ENCODE measurements at places on chromosomes 13 and 19.

DNA sequence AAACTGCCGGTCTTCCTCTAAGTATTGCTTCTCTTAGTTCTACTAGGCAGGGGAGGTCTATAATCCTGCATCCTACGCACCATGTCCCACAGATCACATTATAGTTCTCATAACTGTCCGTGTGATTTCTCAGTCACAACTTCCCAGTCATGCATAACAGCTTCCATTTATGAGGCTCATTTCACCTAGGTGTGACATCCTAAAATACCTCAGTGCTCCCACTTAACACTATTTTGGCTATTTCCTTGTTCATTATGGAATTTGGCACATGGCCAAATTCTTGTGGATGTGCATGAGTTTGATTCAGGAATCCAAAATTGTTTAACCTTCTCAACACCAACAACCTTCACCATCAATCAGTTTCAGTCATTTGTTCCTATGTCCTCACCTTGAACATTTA is 989.9 kb downstream of the OLFM4 start:
- DNase-seq: no peak

GRCh38 chr19:38270587-38271167 is 6.3 kb downstream of the SPINT2 start:
- DNase-seq: no peak

DNA sequence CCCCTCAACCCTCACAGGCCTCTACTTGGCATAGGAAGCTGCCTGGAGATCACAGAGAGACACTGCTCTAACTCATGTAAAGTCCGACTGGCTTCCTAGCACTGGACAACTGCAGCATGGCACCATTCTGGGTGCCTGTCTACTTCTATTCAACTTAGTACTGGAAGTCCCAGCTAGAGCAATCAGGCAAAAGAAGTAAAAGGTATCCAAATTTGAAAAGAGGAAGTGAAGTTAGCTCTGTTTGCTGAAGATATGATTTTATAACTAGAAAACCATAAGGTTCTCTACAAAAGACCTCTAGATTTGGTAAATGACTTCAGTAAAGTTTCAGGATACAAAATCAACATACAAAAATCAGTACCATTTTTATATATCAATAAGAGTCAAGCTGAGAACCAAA is 1017.6 kb downstream of the PCDH9 start:
- DNase-seq: no peak

GRCh38 chr13:33184112-33184490 is 101.5 kb downstream of the STARD13 start:
- no peak for DNase-seq

- no peak for DNase-seq
These were observed 8.9 kb downstream of the KLK2 start for GRCh38 chr19:50882188-50882587.

DNA sequence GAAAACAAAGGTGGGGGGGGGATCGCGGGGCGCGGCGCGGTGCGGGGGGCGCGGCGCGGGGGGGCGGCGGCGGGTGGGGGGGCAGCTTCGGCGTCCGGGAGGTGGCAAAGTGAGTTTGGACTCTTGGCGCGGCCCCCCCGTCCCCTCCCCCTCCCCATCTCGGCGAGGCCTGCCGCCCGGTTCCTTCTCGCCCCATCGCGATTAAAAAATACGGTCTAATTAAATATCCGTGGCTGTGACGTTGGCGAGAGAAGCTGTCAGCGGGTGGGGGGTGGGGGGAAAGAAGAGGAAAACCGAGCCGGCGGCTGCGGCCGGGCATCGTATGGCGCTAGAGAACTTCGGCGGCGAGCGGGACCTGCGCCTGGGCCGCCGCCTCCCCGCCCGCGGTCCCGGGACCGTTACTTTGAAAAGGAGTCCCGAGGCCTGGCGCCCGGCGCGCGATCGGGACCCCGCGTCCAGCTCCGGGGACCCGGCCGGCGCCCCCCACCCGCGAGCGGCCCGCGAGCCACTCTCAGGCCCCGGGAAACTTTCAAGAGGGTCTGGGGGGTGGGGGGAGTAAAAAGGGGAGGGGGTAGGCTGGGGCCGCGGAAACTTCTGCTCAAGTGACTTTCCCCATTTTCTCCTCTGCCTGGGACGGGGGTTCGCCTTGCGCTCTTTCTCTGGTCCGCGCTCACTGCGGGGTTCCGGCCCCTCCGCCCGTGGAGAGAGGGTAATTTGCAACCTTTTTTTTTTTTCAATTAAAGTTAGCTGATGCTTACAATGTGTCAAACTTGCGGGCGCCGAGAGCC is 146.3 kb upstream of the ZNF536 start:
- DNase-seq: peak; percentile 26

DNA sequence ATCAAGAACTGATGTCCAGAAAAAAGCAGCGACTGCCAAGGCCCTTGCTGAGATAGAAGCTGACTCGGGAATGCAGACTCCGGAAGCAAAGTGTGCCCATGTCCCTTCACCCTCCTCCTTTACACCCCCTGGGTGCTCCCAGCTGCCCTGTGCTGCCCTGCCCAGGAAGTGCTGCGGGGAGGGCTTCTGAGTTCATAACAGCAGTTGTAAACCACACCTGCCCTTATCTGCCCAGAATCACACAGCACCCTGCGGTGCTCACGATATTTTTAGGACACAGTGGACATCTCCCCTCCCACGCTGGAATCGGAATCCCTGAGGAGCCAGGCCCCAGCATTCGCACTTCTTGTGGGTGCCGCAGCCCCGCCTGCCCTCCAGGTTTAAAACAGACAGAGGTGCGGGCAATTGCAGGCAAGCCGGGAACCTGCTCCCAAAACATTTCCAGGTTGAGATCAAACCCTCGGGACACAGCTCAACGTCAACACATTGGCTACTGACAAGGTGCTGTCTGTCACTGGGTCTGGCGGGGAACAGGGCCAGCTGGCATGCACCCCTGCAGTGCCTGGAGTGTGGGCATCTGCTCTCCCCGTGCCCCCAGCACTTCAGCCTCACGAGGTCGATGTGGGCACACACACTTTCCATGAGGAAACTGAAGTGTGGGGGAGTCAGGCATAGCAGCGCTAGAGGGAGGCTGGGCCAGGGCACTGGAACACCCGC is 36.8 kb downstream of the RAB20 start:
- DNase-seq: peak; percentile 37

- no peak for DNase-seq
These were observed 114.9 kb downstream of the PTPRS start for GRCh38 chr19:5225486-5226345.

Data from G401 (cell line).